Activated CD4-positive, alpha-beta T cell treated with anti-CD3 and anti-CD28 coated beads, Interleukin-2, amount 10 ng/mL, durations not matched to agents 7 days and 5 days (primary cell): ENCODE measurements at places on chromosomes 7 and 10. TPM values are rescaled to one million over a fixed set of nuclear protein-coding genes. Genes with fewer than 3 reads are reported as not detected.

DNA sequence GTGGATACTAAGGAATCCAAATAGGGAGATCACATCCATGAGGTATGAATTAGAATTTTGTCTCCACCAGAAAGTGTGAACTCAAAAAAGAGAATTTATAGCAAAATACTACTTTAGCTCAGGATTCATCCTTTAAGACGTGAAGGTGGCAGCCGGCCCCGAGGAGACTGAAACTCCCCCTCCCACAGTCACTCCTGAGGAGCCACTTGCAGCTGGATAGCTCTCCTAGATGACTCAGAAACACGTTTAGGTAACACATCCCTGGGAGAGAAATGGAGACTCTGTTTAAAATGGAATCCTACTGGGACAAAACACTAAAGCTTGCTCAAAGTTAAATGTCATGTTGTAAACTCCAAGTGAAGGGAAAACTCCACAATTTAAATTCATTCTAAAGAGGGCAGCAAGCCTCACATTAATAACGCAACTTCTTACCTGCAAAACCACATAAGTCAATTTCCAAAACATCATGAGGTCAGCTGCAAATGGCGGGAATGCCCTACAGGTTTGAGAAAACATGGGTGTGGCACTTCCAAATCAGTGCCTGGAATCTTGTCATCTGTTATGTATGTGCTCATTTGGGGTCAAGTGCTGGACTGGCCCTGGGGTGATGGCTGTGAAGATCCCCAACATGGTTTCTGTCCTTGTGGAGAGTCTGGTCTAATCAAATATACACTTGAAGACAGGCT, 46.2 kb downstream of the ICA1 start:
- no peaks in the 10 kb centered on the region for H3K27me3 ChIP-seq
- no peaks in the 10 kb centered on the region for H3K36me3 ChIP-seq
- no peak overlapping the region for H3K27ac ChIP-seq

DNA sequence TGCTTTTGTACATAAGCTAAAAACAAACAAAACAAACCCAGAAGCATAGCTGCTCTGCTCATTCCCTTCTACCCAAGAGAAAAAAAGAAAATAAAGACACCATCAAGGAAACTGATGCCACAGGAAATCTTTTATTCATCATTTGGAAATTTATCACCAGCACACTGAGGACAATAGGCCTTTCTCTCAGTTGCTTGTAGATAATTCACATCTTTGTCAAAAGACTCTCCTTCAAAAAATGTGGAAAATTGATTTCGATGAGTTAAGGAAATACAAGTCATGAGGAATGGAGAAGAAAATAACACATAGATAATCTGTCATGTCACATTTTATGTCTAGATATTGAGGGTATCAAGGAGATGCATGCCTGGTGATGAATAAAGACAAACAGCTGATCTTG, 53.5 kb downstream of the ZNF37A start:
- no peaks in the 10 kb centered on the region for H3K27me3 ChIP-seq
- no peak for DNase-seq
- no peak overlapping the region for H3K27ac ChIP-seq
- H3K36me3 ChIP-seq = no peaks in the 10 kb centered on the region
- H3K4me1 ChIP-seq = no peaks in the 10 kb centered on the region

GRCh38 chr10:91077549-91078071, 142.9 kb upstream of the PCGF5 start:
- no peak overlapping the region for H3K27ac ChIP-seq
- no peak overlapping the region for H3K4me3 ChIP-seq
- DNase-seq = no peak

DNA sequence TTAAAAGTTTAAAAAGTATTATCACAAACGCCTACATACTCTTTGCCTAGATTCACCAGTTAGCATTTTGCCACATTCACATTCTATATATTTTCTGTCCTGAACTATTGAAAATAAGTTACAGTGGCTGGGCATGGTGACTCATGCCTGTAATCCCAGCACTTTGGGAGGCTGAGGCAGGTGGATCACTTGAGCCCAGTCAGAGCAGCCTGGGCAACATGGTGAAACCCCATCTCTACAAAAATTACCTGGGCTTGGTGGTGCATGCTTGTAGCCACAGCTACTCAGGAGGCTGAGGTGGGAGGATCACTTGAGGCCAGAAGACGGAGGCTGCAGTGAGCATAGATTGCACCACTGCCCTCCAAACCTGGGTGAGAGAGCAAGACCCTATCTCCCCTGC, 5.3 kb downstream of the ARPC1A start:
- peaks cover 46% of the 10 kb centered on the region for H3K4me1 ChIP-seq
- no peak for DNase-seq
- no peaks in the 10 kb centered on the region for H3K27me3 ChIP-seq
- no peak overlapping the region for H3K4me3 ChIP-seq

DNA sequence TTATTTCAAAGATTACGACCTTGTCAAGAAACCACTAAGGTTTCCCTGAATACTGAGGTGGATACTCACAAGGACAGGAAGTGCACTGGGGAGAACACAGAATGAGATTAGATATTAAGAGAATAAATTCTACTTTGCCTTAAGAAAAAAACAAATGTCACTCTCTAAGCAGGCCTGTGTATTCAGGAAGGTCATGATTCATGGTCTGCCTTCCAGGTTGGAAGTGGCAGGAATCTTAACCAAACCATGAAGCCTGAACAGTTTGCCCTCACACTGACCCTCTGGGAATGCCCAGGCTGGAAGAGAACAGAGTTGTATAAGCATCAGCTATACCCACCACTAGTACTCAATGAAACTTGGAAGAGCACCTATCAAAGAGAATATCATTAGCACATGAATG, 227.6 kb downstream of the DGKI start:
- DNase-seq = no peak
- H3K4me3 ChIP-seq = no peak overlapping the region
- H3K27ac ChIP-seq = no peak overlapping the region
- H3K27me3 ChIP-seq = no peaks in the 10 kb centered on the region

GDF10 gene
- 0.08 TPM for total RNA-seq

DNA sequence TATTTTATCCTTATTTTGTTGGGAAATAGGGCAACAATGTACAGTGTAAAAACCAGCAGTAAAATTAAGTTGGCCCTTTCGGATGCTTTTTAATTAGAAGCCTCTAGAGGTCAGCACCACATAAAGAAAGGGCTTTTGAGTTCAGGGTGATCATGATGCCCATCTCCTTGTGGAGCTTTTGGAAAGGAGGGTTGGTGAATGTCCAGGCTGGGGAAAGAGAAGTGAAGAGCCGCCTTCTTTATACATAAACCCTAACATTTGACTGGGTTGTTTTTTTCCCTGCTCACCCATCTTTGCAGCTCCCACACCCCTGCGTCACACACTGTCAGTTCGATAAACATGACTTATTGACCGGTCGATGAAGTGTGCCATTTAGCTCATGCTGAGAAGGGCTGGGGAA, 29.8 kb downstream of the MTURN start:
- no peak overlapping the region for H3K4me3 ChIP-seq
- no peaks in the 10 kb centered on the region for H3K36me3 ChIP-seq
- no peak for DNase-seq
- H3K27ac ChIP-seq = no peak overlapping the region
- H3K4me1 ChIP-seq = peaks cover 48% of the 10 kb centered on the region

- H3K36me3 ChIP-seq = no peaks in the 10 kb centered on the region
- H3K4me1 ChIP-seq = peaks cover 11% of the 10 kb centered on the region
- no peak for DNase-seq
- no peak overlapping the region for H3K27ac ChIP-seq
Measured at GRCh38 chr10:93368210-93368609, 113.9 kb downstream of the MYOF start.

DNA sequence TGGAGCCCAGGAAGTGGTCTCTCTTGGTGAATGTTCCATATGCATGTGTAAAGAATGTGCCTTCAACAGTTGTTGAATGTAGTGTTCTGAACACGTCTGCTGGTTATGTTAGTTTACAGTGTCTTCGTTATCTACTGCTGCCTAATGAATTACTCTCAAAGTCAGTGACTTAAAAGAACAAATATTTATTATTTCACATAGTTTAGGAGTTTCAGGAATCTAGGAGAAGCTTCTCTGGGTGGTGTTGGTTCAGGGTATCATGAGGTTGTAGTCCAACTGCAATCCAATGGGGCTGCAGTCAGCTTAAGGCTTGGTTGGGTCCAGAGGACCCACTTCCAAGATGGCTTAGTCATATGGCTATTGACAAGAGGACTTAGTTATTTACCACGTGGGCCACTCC, 36.6 kb upstream of the IGFBP3 start:
- H3K36me3 ChIP-seq = no peaks in the 10 kb centered on the region
- no peak overlapping the region for H3K27ac ChIP-seq
- no peak overlapping the region for H3K4me3 ChIP-seq
- H3K4me1 ChIP-seq = no peaks in the 10 kb centered on the region
- no peaks in the 10 kb centered on the region for H3K27me3 ChIP-seq

GRCh38 chr10:61262486-61263261, 190.5 kb downstream of the TMEM26 start:
- no peaks in the 10 kb centered on the region for H3K4me1 ChIP-seq
- DNase-seq = no peak
- H3K27me3 ChIP-seq = peaks cover 9% of the 10 kb centered on the region
- H3K4me3 ChIP-seq = no peak overlapping the region
- H3K27ac ChIP-seq = no peak overlapping the region
- H3K36me3 ChIP-seq = no peaks in the 10 kb centered on the region

GRCh38 chr7:116097365-116098009, 66.9 kb upstream of the TFEC start:
- H3K27ac ChIP-seq = no peak overlapping the region
- no peaks in the 10 kb centered on the region for H3K36me3 ChIP-seq
- H3K4me3 ChIP-seq = no peak overlapping the region
- H3K4me1 ChIP-seq = no peaks in the 10 kb centered on the region
- no peak for DNase-seq

FAM131B gene
- total RNA-seq = 0.29 TPM

SLC39A12 gene
- not detected for total RNA-seq

- H3K4me3 ChIP-seq = no peak overlapping the region
- H3K4me1 ChIP-seq = no peaks in the 10 kb centered on the region
- no peak overlapping the region for H3K27ac ChIP-seq
- no peaks in the 10 kb centered on the region for H3K36me3 ChIP-seq
- no peak for DNase-seq
Measured at GRCh38 chr7:41738336-41738735, 35.4 kb upstream of the INHBA start.

MMP21 gene
- 0.10 TPM for total RNA-seq

OPALIN gene
- total RNA-seq = not detected

- H3K36me3 ChIP-seq = no peaks in the 10 kb centered on the region
- DNase-seq = no peak
- no peaks in the 10 kb centered on the region for H3K27me3 ChIP-seq
- H3K27ac ChIP-seq = no peak overlapping the region
- H3K4me1 ChIP-seq = peaks cover 2% of the 10 kb centered on the region
Measured at GRCh38 chr10:124001391-124002148, 91.8 kb downstream of the CHST15 start.

DNA sequence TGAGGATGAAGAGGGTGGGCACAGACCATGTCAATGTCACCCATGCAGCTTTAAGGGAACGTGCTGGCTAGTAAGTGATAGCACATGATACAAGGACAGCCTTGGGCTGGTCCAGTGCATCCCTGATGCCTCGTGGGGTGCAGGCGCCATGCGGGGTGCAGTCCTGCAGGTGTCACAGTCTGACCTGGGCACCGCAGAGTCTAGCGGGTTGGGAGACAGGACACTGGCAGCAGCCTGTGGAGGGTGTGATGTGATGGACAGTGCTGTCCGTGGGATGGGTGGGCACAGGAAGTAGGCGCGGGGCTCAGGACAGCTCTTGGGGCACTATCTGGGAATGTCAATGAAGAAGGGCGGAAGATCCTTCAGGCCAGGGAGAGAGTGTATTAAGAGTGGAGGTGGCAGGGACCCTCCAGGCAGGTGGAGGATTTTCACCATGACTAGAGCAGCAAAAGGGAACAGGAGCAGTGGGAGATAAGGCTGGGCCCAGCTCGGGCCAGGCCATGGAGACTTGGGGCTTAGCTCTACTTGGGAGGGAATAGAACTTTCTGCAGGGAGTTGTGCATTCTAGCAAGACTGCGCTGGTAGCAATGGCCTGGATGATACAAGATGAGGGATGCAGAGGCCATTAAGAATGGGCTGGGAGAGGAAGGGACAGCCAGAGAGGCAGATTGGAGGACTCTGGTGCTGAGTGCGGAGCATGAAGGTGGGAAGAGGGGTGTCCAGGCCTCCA, 122.5 kb downstream of the PTPN20 start:
- H3K36me3 ChIP-seq = no peaks in the 10 kb centered on the region
- no peak for DNase-seq
- H3K4me1 ChIP-seq = no peaks in the 10 kb centered on the region
- no peak overlapping the region for H3K27ac ChIP-seq

GDF2 gene
- total RNA-seq = not detected

ADAM8 gene
- total RNA-seq = 123 TPM

DNA sequence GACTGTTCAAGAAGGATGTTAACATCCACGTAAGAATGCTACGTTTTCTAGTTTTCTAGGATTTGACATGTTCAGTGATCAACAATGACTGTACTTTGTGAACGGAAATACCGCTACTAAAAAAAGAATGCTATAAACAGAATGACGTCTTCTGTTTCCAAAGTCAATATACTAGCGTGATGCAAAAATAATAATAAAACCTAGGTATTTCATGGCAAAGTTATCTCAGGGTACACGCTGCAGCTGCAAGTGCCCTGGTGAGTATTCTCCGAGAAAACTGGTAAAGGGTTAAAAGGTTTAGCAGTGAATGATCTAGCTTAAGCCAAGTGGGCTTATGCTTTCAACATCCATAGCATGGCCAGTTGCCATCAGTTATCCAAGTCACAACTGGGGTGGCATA, 653.3 kb upstream of the PFKP start:
- H3K27me3 ChIP-seq = no peaks in the 10 kb centered on the region
- H3K27ac ChIP-seq = no peak overlapping the region
- H3K36me3 ChIP-seq = no peaks in the 10 kb centered on the region
- no peak overlapping the region for H3K4me3 ChIP-seq
- no peaks in the 10 kb centered on the region for H3K4me1 ChIP-seq
- DNase-seq = no peak

CYP26C1 gene
- 0.12 TPM for total RNA-seq

DNA sequence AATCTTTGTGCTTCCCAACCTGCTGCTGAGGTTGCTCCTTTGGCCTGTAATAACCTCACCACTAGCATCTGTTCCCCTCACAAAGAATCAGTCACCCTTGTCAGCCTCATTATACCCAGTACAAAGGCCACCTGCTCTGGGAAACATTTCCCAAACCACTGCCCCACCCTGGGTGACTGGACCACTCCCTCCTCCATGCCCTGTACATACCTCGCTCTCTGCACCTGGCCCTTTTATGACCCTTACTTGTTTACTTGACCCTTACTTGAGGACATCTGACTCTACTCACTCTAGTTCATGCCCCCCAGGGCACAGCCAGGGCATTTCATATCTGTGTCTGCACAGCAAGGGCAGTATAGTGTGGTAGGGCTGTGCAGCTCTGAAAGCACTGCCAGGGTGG, 21.4 kb upstream of the AOC1 start:
- no peak overlapping the region for H3K27ac ChIP-seq
- DNase-seq = no peak
- H3K36me3 ChIP-seq = no peaks in the 10 kb centered on the region
- peaks cover 47% of the 10 kb centered on the region for H3K27me3 ChIP-seq
- no peak overlapping the region for H3K4me3 ChIP-seq

UROS gene
- total RNA-seq = 43.3 TPM

GRCh38 chr10:66836057-66836456, 89.8 kb upstream of the LRRTM3 start:
- H3K36me3 ChIP-seq = no peaks in the 10 kb centered on the region
- no peaks in the 10 kb centered on the region for H3K27me3 ChIP-seq
- H3K4me1 ChIP-seq = no peaks in the 10 kb centered on the region

GRCh38 chr7:148540041-148540738, 50.4 kb upstream of the C7orf33 start:
- no peak overlapping the region for H3K27ac ChIP-seq
- peaks cover 5% of the 10 kb centered on the region for H3K27me3 ChIP-seq
- H3K4me3 ChIP-seq = no peak overlapping the region
- DNase-seq = no peak

- H3K4me1 ChIP-seq = no peaks in the 10 kb centered on the region
- H3K4me3 ChIP-seq = no peak overlapping the region
- H3K27me3 ChIP-seq = no peaks in the 10 kb centered on the region
- H3K27ac ChIP-seq = no peak overlapping the region
- no peaks in the 10 kb centered on the region for H3K36me3 ChIP-seq
Measured at GRCh38 chr7:9082203-9082602, 648.8 kb downstream of the NXPH1 start.
